Activated T-cell treated with anti-CD3 and anti-CD28 coated beads for 48 hours (primary cell): ENCODE measurements at places on chromosomes 16 and 17.
A peak's percentile ranks its signal among the peaks of the same experiment; 100 is the strongest.

DNA sequence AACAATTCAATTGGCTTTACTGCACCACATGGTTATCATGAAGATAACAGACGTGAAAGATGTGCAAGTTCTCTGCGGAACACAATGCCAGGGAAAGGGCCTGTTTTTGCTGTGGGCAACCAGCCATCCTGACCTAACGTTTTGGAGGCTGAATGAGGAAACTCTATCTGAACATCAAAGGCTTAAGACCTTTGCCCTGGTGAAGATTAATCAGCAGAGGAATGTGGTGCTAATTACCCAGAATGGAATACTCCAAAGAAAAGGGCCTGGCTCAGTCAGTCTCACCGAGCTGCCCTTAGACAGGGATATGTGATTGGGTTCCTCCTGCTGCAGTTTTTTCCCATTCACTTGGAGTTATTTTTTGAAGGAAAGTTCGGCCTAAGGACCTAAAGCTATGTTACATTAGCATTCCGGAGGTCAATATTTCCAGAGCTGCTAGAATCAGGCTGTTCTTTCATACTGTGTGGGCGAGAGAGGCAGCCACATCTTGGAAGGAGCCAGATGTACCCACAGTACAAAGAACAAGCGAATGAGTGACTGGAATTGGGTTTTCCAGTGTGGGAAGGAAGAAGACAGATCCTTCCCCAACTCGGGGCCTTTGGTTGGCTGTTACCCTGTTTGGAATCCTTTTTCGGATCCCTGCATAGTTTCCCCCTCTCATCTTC lies 15.5 kb downstream of the ASIC2 start:
- DNase-seq, result no peak

GRCh38 chr16:681746-682427 lies 1.7 kb downstream of the STUB1 start:
- no peak for DNase-seq

DNA sequence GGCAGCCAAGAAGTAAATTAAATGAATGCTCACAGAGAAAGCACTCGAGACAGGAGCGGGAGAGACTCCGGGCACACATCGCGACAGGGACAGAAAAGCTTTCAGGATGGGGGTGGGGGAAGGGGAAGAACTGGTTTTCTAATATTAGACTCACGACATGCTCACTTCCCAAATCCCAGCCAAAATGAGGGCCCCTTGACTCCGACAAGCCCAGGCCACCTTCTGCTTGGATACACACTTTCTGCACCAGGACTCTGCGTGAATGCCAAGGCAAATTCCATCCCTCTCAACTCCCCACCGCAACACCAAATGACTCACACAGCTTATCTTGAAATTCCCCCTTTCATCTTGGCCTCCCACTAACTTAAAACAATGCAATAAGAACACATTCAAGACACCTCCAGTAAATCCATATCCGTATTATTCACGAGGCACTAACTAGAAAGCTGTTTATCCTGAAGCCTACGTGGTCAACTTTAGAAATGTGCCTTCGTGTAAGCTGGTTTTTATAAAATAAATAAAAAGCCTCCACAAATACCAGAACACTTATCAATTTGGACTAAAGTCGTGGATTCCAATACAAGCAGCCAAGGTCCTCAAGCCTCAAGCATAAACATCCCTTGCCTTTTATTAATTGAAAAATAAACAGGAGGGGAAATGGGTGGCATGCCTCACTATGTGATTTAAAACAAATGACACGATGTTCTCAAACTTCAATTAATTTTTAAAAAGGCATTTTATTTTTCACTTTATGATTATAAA lies 46.1 kb downstream of the NXN start:
- no peak for DNase-seq

DNA sequence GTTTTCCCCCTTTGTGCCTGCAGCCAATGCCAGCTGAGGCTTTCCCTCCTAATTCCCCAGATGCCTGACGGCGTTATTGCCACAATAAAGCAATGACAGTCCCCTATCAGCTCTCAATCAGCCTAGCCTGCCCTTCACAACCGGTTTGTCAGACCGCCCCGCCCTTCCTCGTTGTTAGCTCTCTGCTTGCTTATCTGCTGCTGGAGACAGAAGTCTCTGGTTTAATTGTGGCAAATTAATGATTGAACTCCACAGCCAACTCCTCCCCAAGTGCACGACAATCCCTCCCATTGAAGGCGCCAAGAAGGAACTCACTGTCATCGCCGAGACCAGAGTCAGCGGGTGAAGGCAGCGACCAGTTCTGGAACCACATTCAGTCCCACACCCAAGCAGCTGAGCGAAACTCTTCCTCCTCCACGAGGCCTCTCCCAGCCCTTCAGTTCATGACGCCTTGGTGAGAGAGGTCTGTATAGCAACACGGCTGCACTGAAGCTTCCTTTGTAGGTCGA lies 474.4 kb downstream of the SLC39A11 start:
- peak; percentile 5 for DNase-seq

DNA sequence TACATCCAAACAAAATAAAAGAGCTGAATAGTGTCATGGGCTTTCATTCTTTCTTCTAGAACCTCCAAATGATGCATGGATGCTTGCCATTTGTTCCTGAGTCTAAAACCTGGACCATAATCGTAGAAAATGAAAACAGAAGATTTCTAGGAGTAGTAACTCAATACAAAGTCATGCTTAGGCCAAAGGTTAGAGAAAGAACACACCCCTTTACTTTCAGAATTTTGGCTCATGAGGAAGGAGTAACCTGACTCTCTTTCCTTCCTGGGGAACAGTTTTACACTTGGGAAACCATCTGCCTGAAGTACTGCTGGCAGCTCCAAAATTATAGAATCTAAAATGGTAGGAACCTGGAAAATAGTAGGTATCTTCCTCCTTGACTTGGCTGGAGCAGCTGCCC lies 137.2 kb downstream of the SNX11 start:
- DNase-seq, result no peak

- no peak for DNase-seq
Measured at GRCh38 chr17:78081551-78081950, 47.0 kb downstream of the TMC6 start.

DNA sequence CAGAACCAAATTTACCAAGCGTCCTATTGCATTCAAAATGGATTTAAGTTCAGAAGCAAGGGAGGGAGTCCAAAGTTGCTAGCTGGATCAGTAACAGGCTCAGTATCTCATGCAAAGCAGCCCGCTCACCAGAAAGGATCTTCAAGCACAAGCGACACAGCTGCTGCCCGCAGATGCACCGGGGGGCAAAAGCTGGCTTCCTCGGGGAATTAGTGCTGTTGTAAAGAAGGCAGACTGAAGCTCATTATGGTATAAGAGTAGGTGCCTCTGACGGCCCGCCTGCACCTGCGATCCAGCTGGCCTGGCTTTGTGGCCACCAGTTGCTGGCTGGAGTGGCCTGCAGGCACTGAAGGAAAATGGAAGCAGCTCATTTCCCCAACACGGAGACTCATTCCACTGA lies 128.4 kb upstream of the RCVRN start:
- no peak for DNase-seq

- no peak for DNase-seq
Measured at GRCh38 chr17:74561586-74561985, 5.7 kb downstream of the CD300H start.

DNA sequence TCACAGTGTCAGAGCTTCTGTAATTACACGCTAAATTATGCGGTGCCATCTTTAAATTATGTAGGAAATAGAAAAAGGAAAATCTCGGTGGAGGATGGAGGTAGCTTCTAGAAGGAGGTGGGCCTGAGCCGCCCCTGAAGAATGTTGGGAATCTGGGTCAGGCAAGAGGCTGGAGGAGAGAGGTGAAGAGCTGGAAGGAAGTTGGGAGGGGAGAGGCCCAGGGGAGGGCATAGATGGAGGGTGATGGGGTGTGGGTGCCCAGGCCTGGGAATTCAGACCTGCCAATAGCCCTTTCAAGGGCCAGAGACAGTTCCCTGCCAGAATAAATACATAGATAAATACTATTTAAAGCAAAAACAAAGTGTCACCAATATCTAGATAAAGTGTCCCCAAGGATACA lies 415.0 kb upstream of the HSBP1 start:
- no peak for DNase-seq

GRCh38 chr16:9134306-9134705 lies 42.9 kb downstream of the HAPSTR1 start:
- DNase-seq, result no peak

DNA sequence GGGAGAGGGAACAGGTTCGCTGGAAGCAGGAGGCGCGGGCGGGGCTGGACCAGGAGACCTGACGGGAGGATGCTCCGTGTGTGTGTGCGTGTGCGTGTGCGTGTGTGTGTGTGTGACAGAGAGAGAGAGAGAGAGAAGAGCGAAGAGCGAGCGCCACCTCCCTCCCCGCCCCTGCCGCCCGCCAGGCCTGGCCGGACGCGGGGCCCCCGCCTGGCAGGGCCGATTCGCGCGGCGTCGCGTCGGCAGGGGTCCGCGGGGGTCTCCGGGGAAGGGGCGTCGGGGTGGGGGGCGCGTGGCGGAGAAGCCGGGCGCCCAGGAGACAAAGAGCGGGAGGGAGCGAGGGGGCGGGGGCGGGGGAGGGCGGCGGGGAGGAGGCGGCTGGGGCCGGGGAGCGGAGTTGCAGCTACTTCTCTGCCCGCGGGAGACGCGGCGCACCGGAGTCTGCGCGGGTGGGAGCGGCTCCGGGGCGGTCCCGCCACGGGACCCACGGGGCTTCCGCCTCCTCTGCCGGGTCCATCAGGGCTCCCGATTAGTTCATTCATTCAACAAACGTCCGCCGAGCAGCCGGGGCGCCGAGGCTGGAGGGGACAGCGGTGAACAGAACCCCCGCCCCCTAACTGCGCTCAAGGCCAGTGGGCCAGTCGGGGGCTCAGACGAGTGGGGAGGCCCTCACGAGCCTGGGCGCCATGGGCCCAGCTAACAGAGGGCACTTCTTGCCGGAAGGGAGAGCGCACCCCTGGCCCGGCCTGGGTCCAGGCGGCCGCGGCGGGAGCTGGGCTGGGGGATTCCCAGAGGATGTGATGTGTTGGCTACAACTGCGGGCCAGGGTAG lies at the start of gene SAMD14:
Gene SAMD14, minus strand, starts transcription at position 433 of the 831 bp plus-strand sequence. CDS start 5,201 bp downstream, outside the sequence.
- DNase-seq, result no peak

DNA sequence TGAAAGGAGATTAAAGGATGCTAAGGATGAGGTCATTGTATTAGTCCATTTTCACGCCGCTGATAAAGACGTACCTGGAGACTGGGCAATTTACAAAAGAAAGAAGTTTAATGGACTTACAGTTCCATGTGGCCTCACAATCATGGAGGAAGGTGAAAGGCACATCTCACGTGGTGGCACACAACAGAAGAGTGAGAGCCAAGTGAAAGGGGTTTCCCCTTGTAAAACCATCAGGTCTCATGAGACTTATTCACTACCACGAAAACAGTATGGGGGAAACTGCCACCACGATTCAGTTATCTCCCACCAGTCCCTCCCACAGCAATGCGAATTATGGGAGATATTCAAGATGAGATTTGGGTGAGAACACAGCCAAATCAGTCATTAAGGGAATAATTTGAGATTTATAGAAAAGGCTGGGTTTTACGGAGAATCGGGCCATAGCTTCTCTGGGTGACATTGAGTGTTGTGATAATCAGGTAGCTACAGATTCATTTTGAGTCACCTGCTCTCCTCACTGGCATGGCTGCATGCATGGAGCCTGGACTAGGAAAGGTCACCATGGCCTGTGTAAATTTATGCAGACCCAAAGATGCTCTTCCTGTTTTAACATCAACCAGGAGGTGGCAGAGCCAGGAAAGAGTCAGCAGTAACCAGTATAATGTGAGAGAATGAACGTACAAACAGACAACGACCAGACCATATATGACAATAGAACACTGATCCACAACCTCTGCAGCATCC lies 40.5 kb upstream of the DYNLRB2 start:
- no peak for DNase-seq

GRCh38 chr17:44969144-44969780 lies 1.2 kb upstream of the C1QL1 start:
- DNase-seq, result no peak

DNA sequence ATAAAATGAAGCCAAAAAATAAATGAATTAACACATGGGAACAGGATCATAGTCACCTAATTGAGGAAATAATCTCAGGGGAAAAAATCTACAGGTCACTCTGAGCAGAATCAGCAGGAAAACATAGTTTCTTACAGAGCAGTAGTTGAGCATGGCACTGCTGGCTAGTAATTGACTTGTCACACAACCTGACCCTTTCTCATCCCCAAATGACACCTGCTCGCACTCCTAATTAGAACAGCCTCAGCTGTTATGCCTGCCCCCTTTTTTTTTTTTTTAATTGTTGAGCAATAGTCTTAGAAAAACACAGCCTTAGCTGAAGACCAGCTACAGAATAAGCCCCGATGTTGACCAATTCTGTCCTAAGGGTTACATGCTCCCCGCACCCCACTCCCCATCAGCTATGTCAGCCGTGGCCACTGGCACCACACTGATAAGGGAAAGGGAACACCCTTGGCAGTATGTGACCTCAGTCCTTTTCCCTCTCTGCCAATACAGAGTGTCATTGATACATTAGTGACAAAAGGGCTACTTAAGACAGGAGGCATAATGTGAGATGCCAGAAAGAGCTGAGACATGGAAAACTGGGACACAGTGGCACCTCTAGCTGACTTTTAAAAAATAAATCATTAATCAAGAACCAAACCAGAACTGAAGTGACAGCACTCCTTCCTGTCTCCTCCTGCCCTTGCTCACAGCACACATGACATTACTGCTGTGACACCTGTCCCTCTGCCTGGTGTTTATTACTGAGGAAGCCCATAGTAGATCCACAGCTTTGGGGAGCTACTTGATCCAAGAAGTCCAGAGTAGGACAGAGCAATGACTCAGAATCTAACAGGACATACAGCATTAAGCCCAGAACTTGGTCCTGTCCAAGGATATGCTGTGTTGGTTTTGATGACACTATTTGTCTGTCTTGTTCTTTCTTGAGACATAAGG lies 41.7 kb downstream of the WDR59 start:
- no peak for DNase-seq

GRCh38 chr17:74446551-74447500 lies 14.9 kb downstream of the GPRC5C start:
- DNase-seq, result no peak

GRCh38 chr17:63998050-63998720 lies at the start of gene PRR29:
Gene PRR29 (plus strand): TSS chr17:63998351. CDS start chr17:63998365, 14 bp downstream.
- peak; percentile 67 for DNase-seq

DNA sequence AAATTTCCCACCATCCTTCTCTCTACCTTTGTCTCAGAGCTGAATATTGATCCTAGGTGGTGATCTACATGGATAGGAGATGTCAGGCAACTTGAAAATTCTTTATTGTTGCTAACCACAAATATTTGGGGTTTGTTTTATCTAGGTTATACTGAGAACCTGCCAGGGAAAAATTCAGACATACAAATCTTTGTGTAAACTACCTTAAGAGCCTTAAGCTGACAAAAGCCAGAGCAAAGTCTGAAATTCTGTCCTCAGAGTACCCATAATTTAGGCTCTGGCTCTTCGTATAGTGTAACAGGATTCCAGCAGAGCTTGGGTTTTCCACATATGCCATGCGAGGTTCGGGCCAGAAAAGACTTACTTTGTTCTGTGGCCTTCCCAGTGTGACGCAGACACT lies 406.7 kb upstream of the MAF start:
- no peak for DNase-seq

- peak; percentile 37 for DNase-seq
Measured at GRCh38 chr16:88570691-88571092, 489 bp downstream of the ZC3H18 start.

GRCh38 chr17:36869856-36870719 lies 67.2 kb upstream of the LHX1 start:
- no peak for DNase-seq
